A549 (cell line): ENCODE measurements at places on chromosomes 1 and 21. TPM values are rescaled to one million over a fixed set of nuclear protein-coding genes. Genes with fewer than 3 reads are reported as not detected.

CLCA4 gene
- not detected in 3 replicates for polyA plus RNA-seq

DNA sequence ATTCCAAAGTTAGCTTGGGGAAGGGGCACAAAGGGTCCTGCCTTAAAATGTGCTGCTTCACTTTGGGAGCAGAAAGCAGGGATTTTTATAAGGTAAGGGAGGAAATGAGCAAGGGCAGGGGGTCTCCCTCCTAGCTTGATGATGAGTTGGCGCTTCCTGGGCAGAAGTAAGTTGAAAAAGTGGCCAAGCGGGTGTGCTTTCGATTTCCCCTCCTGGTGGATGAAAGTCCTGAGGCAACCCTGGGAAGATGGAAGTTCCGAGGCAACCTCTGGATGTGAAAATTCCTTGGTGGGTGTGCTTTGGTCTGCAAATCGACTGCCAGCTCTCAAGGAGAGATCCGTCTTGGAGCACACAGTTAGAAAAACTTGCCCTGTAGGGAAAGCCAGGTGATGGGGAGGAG lies 41.7 kb upstream of the CD2 start:
- DNase-seq, result no peak

- peak; percentile 71 for DNase-seq
Measured at GRCh38 chr1:112575154-112575804, 43.7 kb downstream of the ST7L start.

DNA sequence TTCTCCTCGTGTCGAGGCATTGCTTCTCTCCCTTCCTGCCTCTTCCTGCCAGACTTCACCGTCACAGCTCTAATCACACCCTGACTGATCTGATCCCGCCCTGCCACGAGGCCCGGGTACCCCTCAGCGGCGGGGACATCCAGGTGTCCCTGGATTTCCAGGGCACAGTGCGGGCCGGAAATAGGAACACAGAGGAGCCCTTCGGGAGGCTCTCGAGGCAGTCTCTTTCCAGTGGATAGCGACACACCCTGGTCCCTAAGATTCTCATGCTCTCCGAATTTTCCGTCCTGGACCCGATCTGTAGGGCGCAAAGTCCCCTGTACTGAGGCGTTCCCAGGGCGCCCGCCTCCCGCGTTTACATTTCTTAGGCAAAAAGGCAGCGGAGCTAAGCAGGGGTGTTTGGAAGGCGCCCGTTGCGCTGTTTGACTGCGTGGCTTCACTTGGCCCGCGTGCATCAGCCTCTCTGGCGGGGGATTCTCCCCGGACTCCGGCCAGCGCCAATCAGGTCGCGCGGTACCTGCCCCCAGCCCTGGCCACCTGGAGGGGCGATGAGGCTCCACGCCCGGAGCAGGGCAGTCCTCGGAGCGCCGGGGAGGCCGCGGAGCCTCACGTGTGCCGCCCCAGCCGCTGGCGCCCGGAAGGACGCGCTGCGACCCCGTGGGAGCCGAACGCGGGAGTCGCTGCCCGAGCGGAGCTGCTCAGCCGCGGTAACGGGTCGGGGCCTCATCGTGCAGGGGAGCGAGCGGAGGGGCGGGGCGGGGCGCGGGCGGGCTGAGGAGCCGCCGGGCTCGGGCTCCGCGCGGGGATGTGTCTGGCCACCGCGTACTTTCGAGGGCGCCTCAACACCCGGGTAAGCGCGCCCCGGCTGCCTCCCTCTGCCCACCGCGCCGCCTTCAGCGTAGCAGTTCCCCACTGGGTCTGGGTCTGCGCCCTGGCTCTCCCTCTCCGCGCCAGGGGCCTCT lies at the start of gene FAM163A:
Gene FAM163A (plus strand): TSS at position 575 of the 962 bp plus-strand sequence. CDS start 69,807 bp downstream, outside the sequence.
- DNase-seq, result peak; percentile 15

DNA sequence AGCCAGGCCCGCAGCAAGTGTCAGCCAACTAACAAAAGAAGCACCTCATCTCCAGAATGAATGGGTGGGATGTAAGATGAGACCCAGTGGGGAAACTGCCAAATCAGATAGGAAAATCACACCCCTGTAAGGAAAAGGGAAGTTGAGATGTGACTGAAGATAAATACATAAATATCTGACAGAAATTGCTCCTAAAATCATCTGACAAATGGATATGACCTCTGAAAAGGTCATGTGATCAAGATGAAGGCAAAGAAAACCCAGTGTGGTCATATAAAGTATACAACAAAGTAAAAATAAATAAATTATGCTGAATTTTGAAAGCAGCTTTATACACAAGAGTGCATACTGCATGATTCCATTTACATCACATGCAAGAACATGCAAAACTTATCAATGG lies 12.7 kb downstream of the SIPA1L2 start:
- DNase-seq, result no peak

- no peak for DNase-seq
Measured at GRCh38 chr1:205579711-205580110, 52.1 kb downstream of the ELK4 start.

GRCh38 chr1:205974712-205975111 lies 28.5 kb downstream of the RAB7B start:
- no peak for DNase-seq

- DNase-seq, result no peak
Measured at GRCh38 chr1:206411321-206411720, 59.0 kb upstream of the IKBKE start.

GRCh38 chr1:66981679-66982078 lies 56.9 kb downstream of the MIER1 start:
- peak; percentile 27 for DNase-seq

OR14K1 gene
- not detected in 3 replicates for polyA plus RNA-seq

DNA sequence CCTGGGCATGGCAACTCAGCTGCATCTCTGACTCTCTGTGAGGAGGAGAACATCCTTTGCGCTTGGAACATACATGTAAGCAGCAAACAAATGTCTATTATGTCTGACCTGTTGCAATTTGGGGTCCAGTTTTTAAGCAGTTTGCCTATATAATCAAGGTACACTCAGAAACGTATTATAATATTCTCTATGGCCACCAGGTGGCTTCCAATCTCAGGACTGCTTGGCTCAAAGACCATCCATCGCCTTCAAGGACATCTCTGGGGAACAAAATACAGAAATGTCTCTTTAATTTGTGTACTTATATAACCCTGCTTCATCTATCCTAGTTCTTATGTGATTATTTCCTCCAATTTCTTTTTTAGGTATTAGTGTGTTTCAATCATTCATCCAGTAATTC lies 227.2 kb downstream of the OLFM3 start:
- no peak for DNase-seq

GRCh38 chr1:169052727-169053126 lies 53.8 kb upstream of the ATP1B1 start:
- no peak for DNase-seq

DNA sequence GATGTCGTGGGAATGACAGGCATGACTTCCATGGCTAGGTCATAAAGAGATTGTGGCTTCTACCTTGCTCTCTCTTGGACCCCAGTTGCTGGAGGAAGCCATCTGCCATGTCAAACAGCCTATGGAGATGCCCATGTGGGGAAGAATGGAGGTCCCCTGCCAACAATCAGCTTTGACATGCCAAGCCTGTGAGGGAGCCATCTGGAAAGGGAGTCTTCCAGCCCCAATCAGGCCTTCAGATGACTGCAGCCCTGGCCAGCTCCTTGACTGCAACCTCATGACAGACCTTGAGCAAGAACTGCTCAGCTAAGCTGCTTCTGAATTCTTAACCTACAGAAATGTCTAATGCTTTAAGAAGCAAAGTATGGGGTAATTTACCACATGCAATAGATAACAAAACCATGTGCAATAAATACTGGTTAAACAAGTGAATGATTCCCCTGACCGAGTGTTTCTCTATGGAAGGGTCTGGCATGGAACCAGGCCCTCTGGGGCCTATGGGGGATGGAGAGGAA lies 187.1 kb downstream of the HIVEP3 start:
- no peak for DNase-seq

GUCA2A gene
- polyA plus RNA-seq, result not detected in 3 replicates

- DNase-seq, result no peak
Measured at GRCh38 chr1:235739124-235739523, 89.5 kb upstream of the GNG4 start.

DNA sequence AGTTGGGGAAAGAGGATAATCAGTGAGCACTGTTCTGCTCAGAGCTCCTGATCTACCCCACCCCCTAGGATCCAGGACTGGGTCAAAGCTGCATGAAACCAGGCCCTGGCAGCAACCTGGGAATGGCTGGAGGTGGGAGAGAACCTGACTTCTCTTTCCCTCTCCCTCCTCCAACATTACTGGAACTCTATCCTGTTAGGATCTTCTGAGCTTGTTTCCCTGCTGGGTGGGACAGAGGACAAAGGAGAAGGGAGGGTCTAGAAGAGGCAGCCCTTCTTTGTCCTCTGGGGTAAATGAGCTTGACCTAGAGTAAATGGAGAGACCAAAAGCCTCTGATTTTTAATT lies 42.7 kb downstream of the YARS1 start:
- DNase-seq, result no peak

- DNase-seq, result no peak
Measured at GRCh38 chr1:38889589-38889988, 8.2 kb upstream of the GJA9 start.

- peak; percentile 11 for DNase-seq
Measured at GRCh38 chr1:168783458-168784210, 54.6 kb upstream of the DPT start.

DNA sequence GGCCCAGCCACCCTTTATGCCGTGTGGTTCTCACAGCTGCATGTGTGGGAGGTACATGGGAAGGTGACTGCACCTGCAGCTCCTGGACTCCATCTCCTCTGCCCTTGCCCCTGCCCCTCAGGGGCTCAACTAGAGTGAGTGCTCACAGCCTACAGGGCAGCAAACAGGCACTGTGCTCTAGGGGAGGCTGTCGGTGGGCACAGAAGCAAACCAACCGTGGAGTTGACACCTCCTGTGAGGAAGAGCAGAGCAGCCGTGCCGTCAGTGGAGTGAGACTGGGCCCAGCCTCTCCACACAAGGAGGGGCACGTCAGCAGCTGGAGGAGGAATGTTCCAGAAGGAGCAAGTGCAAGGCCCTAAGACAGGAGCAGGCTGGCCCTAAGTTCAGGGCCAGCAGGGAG lies 32.7 kb downstream of the BMP8A start:
- DNase-seq, result no peak

DNA sequence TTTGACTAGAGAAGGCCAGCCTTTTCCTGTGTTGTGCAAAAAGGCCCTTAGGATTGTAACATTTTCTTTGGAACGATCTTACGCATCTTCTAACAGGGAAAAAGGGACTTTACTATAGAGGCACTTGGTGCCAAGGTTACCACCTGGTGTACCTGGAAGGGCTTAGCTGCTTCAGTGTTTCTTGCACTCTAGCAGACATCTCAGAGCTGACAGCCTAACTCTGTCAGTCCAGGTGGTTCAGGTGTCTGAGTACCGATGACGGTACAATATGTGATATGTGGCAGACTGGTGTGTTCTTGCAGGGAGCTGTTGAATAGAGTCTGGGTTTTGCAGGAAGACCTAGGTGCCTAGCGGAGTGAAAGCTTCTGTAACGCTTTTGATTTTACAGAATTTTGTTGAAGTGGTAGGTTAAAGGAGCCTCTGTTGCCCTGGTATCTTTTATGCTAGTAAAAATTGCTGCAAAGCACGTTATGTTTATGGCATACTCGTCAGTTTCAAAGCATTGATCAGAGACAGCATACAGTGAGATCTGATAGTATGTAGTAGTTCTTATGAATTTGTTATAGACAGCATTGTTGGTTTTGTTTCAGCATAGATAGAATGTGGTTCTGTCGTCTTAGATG lies 1.4 kb downstream of the MAGI3 start:
- peak; percentile 4 for DNase-seq

MACF1 gene
- 41.9 to 46.0 TPM (median 45.7 TPM) in 3 replicates for polyA plus RNA-seq

GRCh38 chr21:25191141-25191540 lies 416.1 kb downstream of the MRPL39 start:
- no peak for DNase-seq

ARMH1 gene
- 1.3 to 2.4 TPM (median 1.7 TPM) in 3 replicates for polyA plus RNA-seq

- DNase-seq, result no peak
Measured at GRCh38 chr1:118977600-118977999, 10.5 kb downstream of the TBX15 start.
